Activated CD8-positive, alpha-beta memory T cell treated with anti-CD3 and anti-CD28 coated beads, Interleukin-2, amount 50 U/mL, for 48 hours (primary cell): ENCODE measurements at places on chromosomes 7 and 10.
A peak's percentile ranks its signal among the peaks of the same experiment; 100 is the strongest.

DNA sequence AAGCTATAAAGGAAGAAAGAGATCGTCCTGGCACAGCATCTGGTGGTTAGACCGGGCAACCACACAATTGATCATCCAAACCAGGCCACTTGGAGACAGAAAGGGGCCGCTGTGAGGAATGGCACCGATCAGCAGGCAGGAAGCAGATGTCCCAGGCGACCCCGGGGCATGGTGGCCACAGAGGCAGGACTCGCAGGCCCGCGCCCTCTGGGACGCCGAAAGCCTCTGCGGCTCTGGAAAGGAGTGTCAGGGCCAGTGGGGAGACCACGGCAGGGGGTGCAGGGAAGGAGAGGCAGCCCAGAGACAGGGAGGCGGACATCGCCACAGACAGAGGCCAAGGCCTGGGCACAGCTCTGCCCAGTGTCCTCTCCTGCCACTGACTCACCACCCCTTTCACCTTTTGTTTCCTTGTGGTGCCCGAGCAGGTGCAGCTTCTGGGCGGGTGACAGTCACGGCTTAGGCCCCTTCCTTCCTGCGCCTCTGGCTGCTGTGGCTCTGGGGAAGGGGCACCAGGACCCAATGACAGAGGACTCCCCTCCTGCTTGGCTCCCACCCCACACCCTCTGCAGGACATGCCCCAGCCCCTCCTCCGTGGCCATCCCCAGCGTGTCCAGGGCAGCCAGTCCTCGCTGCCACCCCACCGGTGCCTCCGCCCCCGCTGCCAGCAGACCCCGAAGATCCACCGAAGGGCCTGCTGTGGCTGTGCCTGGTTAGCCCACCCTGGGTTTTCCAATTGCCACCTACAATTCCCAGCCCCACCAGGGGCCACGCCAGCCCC is 10.9 kb downstream of the STK32C start:
- no peak for DNase-seq

DNA sequence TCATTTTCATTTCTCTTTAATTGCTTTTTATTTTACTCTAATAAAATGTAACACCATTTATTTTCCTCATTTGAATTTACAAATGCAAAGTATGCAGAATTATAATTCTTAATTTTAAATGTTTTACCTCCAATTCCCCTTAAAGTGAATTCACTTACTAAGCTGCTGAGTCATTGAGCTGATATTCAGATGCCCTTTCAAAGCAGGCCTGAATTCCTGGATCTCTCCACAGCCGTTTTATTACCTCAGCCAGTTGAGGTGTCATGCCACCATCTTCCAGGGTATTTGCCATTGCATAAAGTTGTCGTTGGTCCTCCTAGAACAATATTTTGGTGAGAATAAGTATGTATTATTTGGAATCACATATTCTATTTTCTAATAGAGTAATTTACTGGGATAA is 33.2 kb downstream of the GNAT3 start:
- DNase-seq, result no peak

DNA sequence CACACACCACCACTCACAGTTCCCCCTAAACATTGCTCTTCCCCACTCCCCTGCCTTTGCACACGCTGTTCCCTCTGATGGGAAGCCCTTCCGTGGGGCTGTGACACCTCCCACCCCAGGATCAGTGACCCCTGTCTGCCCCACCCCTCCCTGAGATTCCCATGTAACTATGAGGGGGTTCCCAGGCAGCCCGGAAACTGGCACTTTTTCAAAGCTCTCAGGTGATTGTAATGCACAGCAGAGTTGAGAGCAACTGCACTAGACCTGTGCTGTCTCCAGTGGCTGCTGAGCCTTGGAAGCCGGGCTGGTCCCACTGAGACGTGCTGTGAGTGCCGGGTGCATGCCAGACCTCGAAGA is 29.8 kb downstream of the GPRIN2 start:
- DNase-seq, result peak; percentile 46

DNA sequence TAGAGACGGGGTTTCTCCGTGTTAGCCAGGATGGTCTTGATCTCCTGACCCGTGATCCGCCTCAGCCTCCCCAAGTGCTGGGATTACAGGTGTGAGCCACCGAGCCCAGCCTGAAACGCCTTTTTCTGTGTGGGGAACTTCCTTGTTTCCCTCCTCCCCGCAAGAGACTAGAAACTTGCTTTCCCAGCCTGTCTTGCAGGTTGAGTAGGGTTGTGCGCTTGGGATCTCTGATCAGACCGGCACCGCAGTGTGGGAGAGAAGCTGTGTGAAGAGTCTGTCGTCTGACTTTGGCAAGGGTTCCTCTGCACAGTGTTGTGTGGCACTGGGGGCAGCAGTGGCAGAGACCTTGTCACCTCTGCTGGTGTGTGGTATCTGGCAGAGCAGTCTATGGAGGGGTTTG is 28.9 kb downstream of the RBM17 start:
- DNase-seq, result no peak

DNA sequence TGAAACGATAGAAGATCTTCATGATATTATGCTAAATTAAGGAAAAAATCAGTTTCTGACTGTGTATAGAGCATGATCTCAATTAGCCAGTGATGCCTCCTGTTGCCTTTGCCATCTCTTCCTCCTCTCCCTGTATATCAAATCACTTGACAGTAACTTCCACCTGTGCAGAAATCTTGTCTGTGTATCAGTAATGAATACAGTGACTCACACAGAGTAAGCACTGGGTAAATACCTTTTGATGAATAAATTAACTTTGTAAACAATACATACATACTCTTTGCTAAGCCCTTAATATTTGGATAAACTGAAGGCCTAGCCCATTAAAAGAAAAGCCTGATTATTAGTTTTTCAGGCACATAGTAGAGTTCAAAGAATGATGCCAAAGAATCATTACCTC is 610.6 kb upstream of the NRP1 start:
- no peak for DNase-seq

DNA sequence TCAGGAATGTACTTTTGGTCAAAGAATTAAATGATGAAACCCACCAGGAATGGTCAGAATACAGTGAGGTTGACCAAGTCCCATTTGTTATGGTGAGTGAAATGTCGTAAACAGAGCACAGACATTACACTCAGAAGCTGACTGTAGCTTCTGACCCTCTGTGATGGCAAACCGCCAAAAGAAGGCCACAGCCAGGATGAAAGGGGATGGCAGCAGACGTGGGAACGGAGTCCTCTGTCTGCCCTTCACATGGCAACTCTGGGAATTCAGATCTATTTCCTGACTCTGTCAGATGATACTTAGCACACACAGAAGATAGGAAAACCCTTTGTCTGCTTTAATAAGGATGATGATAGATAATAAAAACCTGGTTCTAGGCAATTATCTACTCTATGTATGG is 757.1 kb downstream of the SORCS3 start:
- DNase-seq, result no peak

GRCh38 chr10:76514321-76514720 is 1082.9 kb downstream of the LRMDA start:
- no peak for DNase-seq

DNA sequence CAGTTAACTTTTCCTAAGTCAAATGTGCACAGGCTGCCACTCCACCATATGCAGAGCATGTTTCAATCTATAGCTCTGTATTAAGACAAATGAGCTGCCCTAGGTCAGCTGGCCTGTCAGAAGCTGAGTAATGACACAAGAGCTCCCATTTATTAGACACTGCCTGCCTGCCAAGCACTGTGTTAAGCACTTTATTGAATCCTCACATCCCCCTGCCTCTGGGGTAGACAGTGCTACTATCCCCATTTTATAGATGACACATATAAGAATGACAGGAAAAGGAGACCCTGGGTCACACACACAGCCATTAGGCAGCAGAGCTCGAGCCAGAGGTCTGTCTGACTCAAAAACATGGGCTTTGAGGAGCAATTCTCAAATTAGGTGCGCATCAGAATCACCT is 179.8 kb upstream of the PDE1C start:
- DNase-seq, result no peak

DNA sequence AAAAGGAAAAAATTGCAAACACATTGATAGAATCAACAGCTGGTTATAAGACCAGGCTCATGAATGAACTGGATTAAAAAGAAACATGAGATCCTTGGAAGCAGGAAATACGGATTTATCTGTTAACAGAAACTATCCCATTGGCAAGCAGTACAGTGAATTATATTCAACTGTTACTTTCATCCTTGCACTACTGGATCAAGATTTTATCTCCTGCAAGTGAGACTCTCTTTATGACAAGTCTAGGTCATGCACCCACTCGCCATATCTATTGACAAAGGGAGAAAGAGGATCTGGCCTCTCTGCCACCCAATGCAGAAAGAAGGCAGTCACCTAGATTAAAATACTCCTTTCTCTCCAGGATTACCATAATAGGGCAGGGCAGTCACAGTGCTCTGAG is 41.4 kb downstream of the CSTF2T start:
- no peak for DNase-seq

GRCh38 chr10:8088504-8088903 is 34.0 kb downstream of the GATA3 start:
- DNase-seq, result no peak

- no peak for DNase-seq
These were observed 33.7 kb upstream of the CSTF2T start for GRCh38 chr10:51733057-51733456.

- DNase-seq, result no peak
These were observed 101.3 kb upstream of the DKK1 start for GRCh38 chr10:52212802-52213201.

- no peak for DNase-seq
These were observed 45.1 kb downstream of the MET start for GRCh38 chr7:116717137-116717536.

GRCh38 chr10:87771871-87772500 is 46.0 kb downstream of the ATAD1 start:
- no peak for DNase-seq

GRCh38 chr10:75547391-75548298 is 116.2 kb downstream of the LRMDA start:
- no peak for DNase-seq

- no peak for DNase-seq
These were observed 29.0 kb upstream of the SOSTDC1 start for GRCh38 chr7:16494551-16494950.

GRCh38 chr10:73044378-73045285 is 52.0 kb downstream of the P4HA1 start:
- no peak for DNase-seq

GRCh38 chr7:67478066-67478465 is 481.4 kb downstream of the TYW1 start:
- DNase-seq, result no peak

- DNase-seq, result no peak
These were observed 164.8 kb downstream of the C7orf25 start for GRCh38 chr7:42747044-42747443.

- DNase-seq, result no peak
These were observed 50.2 kb upstream of the AKR1E2 start for GRCh38 chr10:4775808-4776207.

GRCh38 chr10:58886406-58886805 is 290.0 kb upstream of the PHYHIPL start:
- DNase-seq, result no peak

- DNase-seq, result no peak
These were observed 29.0 kb upstream of the HSPA12A start for GRCh38 chr10:116771101-116771958.

DNA sequence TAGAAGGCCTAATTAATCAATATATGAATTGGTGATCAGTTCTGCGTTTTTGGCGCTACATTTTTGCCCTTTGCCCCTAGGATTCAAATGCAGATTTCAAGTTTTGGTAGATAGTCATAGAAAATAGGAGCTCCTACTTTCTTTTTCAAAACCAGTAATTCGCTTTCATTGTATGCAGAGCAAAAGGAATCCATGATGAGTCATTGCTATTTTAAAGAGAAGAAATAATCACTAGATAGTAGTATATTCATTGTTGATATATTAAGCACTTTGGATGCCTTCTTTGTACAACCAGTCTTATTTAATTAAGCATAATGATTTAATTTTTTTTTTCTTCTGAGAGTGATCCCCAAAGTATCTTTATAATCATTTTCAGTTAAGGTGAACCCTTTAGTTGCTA is 50.3 kb downstream of the CSTF2T start:
- DNase-seq, result no peak

DNA sequence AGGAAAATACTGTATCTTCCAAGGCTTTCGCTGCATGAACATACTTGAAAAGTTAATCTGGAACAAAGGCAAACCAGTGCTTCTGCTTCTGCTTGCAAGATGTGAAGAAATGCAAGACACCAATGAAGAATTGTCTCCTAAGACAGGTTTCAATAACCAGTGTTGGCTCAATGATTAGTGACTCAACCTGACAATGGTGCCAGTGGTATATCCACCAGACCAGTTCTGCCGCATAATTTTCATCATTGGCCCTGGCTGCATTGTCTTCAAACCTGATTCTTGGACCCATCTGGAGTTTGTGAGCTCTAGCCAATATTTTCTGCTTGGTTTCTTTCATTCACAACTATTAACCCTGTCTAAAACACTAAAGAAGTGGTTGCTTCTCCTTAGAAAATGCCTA is 13.6 kb upstream of the STAMBPL1 start:
- DNase-seq, result no peak

- DNase-seq, result no peak
These were observed 152.4 kb downstream of the ARID5B start for GRCh38 chr10:62053860-62054259.

GRCh38 chr10:79409726-79410085 is 35.7 kb downstream of the ZCCHC24 start:
- no peak for DNase-seq
